ENCODE measurements at places on chromosomes 7 and 10.

DNA sequence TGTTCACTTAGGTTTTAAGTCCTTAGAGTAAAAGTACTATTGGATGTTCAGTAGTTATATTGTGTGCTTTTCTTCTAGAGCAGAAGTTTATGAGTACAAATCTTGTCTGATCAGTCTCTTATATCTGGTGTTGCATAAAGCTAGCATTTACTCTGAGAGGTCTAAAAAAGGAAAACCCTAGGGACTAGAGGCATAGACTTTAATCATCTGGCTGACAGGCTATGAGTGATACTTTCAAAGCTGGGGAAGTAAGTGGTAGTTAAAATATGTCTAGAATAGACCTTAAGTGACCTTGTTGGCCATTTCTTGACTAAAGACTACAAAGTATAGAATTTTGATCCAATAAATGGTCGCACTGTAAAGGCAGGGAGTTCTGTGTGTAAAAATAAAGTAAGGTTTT lies 32.9 kb upstream of the PHYHIPL start:
- DNase-seq = no peak

DNA sequence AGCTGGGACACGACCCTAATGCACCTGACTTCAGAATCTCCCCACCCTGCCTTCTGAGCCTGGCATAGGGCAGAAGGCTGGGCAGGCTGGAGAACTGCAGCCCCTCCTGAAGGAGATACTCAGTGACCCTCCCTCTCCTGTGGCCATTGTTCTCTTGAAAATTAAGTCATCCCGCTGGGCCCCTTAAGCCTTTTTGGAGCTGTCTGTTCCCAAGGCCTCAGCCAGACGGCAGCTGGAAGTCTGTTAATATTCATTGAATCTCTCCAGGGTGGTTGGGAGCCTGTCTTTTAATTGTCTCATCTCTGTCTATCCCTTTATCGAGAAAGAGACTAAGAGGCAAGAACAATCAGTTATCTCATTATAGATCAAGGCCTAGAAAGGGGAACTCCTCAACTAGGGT lies 118.1 kb upstream of the PCBD1 start:
- no peak for DNase-seq

- DNase-seq = no peak
Observed at GRCh38 chr7:27186668-27187474, 1.8 kb upstream of the HOXA11 start.

DNA sequence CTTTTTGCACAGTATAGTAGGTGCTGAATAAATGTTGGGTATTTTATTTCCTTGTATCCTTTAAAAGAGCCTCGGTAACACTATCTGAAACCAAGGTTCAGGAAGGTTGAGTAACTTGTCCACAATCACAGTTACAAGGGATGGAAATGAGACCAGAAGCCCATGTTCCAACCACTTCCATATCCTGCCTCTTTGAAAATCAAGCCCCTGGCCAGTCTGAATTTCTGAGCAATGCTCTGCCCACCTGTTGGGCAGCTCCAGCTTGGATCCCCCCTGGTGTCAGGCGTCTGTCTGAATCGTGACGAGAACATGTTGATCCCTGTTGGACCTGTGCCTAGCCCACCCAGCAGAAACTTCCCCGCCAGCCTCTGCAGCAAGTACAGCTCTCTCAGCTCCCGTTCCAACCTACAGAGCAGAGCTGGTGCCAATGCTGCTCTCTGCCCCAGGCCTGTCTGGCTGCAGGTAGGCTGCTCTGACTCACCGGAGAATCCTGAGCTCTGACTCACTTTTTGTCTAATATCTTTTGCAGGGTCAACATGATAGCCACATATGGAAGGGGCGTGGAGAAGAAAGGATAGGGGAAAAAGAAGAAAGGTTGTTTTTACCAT lies 595.5 kb downstream of the INHBA start:
- no peak for DNase-seq

DNA sequence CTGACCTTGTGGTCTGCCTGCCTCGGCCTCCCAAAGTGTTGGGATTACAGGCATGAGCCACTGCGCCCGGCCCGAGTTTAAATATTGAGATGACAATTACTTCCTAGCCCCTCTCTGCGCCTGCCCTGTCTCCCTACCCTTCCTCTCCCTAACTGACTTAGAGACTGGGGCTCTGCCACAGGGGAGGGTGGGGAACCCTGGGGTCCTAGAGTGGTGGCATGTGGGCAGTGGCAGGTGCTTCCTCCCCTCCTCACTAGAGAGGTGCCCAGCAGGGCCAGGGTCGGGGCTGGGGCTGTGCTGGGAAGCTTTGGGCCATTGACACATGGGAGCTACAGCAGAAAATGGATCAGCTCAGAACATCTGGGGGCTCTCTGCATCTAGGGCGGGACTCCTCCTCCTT lies 7.0 kb upstream of the ACHE start:
- no peak for DNase-seq

DNA sequence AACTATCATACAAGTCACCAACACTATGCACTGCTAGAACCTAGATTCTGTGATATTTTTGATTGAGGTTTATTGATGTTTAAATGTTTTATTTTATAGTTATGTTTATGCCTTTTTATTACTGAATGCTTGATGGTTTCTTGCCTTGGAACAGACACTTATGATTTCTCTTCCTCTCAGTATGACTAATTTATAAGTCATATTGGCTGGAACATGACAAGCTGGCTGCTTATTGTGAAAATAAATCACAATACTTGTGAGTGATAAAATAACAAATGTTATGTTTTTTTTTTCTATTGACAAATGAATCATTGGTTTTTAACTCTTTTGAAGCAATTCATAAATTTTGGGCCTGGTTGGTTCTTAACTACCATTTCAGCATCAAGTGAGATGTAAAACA lies 142.0 kb upstream of the MALRD1 start:
- no peak for DNase-seq

DNA sequence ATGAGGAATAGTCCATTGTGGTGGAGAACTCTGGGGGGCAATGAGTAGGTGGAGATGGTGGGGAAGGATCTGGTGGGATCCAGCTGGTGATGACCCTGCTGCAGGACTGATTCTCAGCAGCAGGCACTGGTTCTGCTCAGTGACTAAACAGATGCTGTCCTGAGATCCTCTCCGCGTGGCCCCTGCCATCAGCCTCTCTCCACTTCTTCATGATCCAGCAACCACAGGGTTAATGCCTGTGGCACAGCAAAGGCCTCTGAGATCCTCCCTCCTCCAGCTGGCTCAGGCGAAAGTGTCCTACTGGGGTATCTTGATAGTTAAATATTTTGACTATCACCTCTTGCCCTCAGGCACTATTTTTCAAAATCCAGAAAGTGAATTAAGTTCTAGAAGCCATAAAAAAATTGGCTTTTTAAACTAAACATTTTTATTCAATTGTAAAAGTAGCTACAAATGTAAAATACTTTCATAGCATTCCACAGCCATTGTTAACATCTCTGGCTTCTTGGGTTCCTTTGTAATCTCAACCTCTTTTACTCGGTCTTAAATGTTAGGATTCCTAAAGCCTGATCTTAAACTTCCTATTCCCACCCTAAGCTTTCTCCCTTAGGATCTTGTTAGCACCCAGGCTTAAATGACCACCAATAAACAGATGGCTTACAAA lies 13.1 kb downstream of the PLAU start:
- no peak for DNase-seq

GRCh38 chr7:132443761-132444520 lies 132.3 kb downstream of the PLXNA4 start:
- DNase-seq = no peak

GRCh38 chr7:47225387-47226131 lies 356.4 kb downstream of the TNS3 start:
- no peak for DNase-seq

GRCh38 chr10:1872151-1872726 lies 134.9 kb upstream of the ADARB2 start:
- no peak for DNase-seq

DNA sequence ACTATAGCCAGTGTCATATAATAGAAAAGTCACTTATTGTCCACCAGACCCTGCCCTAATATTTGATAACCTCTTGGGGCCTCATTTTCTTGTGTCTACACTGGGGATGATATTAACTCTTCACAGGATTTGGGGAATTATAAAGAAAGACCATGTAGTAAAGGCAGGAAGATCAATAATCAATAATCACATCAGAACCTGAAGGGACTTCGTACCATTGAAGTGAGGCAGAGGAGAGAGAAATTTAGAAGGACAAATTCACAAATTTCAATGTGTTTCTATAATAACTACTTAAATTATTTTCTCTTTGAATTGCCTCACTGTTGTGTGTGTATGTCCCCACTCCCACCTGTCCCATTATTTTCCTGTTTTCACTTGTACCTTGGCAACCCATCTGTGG lies 10.7 kb upstream of the SGMS1 start:
- no peak for DNase-seq

GRCh38 chr7:35477609-35478008 lies 217.3 kb downstream of the HERPUD2 start:
- DNase-seq = no peak

- no peak for DNase-seq
Observed at GRCh38 chr7:98669329-98670000, 52.4 kb downstream of the NPTX2 start.

DNA sequence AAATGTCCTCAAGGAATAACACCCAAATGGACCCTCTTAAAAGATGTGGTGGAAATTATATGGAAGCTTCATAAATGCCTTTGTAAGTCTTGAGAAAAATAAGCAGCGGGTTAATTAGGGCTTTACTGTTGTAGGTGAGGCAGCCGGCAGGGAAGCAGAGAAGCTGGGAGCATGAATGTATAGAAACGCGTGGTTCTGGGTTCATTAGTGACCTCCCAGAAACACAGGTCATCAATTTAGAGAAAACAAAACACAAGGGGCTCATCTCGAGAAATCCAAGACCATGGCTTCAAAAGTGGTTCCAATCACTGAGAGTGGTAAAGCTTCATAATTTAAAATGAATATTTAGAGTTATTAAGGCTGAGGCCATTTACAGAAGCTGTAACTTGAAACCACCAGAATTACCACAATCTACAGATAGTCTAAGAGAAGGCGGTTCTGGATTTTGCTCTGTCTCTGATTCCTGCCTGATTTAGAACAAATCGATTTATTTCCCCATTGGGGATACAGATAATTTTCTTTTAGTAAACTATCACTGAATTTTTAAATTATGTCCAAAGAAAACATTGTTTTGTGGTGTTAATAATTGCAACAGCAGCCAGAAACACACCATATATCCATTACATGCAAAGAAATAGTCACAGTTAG lies 20.7 kb downstream of the GARIN1A start:
- no peak for DNase-seq

- no peak for DNase-seq
Observed at GRCh38 chr10:49474901-49475300, 64.0 kb downstream of the ERCC6 start.

DNA sequence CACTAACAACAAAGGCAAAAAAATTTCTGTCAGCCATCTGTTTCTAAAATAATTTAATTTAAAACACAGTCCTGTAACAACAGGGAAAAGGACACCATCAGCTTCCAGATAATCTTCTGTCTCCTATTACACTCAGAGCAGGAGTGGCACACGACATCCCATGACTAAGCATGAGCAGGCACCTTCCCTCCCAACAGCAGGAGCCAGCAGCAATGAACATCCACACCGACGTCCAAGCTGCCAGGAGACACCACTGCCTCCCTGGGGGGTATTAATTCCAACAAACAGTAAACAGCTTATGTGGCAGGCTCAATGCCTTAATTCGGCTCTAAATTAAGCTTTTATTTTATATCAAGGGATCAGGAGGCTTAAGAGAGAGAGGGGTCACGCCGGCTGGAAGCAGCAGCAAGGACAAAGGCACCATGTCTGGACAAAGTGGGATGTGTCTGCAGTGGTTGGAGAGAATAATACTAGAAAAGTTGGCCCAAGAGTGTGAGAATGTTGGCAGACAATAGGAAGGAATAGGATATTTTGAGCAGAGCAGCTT lies 45.7 kb downstream of the KIAA1549 start:
- DNase-seq = no peak

GRCh38 chr10:132372516-132373095 lies 24.4 kb upstream of the PWWP2B start:
- DNase-seq = no peak

DNA sequence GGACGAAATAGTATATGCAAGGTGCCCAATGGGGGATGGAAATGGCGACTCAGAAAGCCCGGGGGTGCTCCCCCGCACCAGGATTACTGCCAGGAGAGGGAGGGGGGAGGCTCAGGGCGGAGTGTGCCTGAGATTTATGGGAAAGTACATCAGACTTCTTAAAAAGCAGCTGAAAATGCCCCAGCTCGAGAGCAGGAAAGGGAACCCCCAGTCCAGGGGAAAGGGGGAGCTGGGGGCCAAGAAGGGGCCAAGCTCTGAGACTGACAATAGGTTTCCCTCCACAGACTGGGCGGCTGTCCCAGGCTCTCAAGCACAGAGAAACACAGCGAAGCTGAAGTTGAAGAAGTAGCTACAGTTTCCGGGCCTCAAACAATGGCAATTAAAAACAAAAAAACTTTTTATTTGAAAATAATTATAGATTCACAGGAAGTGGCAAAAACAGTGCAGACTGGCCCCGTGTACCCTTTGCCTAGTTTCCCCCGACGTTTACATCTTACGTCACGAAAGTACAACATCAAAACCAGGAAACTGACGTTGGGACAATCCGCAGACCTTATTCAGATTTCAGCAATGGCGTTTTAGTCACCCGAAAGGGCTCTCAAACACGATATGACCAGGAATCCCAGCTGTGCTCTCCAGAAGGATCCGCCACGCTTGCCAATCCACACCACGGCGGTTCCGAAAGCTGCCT lies 83.9 kb upstream of the FGFR2 start:
- no peak for DNase-seq

GRCh38 chr7:141708351-141708750 lies at the start of gene WEE2:
WEE2 (plus strand) TSS chr7:141708353; CDS start chr7:141708759, 406 bp downstream.
- DNase-seq = no peak
